H1 (cell line): ENCODE measurements at places on chromosomes 2 and 18.
A peak's percentile ranks its signal among the peaks of the same experiment; 100 is the strongest.

DNA sequence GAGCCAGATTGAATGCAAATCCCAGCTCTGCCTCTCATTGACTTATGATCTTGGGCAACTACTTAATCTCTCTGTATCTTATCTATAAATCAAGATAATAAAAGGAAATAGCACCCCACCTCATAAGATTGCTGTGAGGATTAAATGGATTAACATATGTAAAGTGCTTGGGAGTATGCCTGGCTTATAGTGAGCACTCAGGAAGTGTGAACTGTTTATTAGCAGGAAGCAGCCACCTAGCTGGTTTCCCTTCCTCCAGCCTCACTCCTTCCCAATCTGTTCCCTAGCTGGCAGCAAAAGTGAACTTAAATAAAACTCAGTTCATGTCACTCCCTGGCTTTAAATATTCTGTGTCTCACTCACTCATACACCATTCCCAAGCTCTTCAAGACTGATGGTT is 526.6 kb upstream of the PKDCC start:
- no peak for DNase-seq

DNA sequence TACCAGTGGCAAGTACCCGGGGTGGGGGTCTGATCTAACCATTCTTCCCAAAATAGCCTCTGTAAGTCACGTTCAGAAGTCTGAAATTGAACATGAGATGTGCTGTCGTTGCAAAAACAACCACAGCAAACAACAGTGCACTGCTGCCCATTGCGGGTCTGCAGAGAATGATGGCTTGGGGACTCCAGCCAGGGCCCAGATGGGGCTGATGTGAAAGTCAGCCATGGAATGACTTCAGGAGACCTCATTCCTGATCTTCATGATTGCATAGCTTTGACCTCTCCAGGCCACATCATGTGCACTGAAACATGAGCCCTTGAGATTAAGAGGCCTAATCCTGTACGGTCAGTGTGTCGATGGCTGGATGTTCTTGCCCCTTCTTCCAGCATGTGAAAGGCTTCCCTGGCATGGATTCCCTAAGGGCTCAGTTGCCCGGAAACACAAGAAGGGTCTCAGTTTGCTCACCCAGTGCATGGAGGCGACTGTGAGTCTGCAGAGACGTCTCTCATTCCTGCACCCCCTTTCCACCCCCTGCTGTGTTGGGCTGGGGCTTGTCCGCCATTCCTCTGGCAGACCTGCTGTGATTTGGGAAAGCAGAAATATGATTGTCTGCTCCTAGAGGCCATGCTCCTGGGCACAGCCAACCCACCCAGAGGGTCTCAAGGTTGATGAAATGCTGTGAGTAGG is 191.6 kb downstream of the SEPTIN10 start:
- DNase-seq = no peak

DNA sequence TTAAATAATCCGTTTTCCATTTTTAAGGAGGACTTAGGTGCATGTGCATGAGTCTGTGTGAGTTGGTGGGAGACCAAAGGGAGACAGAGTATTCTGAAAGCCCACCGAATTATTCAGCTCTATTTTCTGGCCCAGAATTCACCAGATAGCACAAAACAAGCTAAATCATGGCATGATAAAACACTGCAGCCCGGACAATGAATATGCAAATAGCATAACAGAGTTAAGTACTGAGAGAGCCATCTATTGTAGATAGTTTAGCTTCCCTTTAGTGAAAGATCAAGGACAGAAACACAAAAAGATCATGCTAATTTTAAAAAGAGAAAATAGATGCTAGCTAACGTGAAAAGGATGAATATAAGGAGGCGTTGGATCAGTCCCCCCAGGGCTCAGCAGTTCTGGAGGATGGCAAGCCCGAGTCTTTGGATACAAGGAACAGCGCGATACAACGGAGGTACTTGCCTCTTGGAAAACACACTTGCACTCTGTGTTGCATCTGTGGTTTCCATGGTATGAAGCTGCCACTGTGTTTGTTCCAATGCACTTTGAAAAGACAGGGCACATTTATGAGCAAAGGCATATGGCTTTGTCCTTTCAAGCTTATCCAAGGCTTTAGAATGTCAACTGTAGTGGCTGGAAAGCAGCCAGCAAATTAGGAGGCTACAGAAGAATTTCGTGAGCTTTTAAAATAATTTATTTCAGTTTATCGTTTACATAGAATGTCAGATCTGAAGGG is 119.9 kb downstream of the LYPD1 start:
- peak; percentile 35 for DNase-seq

DNA sequence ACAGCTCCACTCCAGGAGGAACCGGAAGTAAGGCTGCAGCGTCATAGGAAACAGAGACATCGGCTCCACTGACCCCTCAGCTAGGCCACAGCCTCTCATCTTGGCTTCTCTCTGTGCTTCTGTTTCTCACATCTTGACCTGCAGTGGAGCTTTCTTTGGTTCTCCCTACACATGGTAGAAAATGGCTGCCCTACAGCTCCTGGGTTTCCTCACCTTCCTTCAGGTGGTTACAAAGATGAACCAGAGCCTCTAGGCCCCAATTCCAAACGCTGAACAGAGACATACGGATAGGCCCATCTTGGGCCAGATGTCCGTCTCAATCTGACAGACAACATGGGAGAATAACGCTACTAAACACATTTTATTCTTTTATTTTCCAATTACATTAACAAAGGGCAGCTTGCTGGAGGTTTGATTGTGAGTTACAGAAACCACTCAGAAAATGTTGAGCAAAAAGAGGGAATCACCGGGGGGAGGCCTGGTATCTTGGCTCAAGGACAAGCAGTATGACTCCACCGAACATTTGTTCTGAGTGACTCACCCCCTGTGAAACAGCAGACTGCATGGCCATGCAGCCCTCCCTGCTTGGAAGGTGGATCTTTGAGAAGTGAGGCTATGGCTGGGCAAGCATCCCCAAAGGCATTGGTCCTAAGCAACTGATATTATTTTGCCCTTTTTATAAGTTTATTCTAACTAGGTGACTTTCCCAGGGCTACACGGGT is 303.5 kb downstream of the CDCA7 start:
- DNase-seq = no peak

DNA sequence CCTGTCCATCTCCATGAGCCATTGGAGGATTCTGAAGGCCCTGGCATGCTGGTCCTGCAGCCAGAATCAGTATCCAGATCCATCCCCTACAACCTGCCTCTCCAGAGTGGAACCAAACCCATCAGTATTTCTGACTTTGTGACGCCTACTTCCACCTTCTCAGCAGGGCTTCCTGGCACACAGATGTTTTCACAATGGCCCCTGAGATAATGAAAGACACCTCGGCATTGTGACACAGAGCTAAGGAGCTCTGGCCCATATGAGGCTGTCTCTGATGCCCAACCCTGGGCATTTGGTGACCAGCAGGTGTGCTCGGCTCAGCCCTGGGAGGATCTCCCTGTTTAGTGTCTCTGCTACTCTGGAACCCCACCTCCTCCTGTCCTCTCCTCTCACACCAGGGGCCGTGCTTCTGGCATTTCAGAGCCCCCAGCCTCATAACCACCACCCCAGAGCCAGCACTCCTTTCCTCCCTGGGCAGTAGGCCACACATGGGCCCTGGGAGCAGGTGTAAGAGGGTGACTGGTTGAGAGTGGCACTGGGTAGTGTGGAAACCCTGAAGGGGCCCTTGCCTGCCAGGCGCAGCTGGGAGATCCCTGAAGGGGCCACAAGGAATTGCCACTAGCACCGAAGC is 38.2 kb downstream of the FOSL2 start:
- no peak for DNase-seq
